Ovary (tissue), 10 donors: ENCODE measurements at places on chromosomes 3 and 15. TPM values are rescaled to one million over a fixed set of nuclear protein-coding genes. Genes with fewer than 3 reads are reported as not detected.

- DNase-seq: no peak
Observed at GRCh38 chr15:100818927-100819326, 60.7 kb upstream of the ALDH1A3 start.

GRCh38 chr15:98063871-98064270 lies 103.4 kb downstream of the ARRDC4 start:
- no peak for DNase-seq

The PDZRN3 gene
- total RNA-seq: 117 TPM

GRCh38 chr15:39680868-39681267 lies 100.0 kb downstream of the THBS1 start:
- no peak for DNase-seq

DNA sequence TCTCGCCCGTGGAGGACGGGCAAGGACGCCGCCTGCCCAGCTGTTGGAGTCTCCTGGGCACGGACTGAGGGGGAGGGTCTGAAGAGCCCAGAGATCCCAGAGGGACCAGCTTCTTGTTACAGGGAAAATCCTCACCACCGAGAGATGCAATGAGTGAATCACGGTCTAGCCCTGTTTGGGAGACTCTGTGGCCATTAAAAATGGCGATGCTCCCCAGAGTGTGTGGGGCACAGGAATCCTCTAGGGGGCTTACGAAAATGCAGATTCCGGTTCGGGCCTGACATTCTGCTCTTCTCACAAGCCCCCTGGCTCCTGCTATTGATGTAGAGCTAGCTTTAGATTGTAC lies 35.5 kb upstream of the EPHB3 start:
- no peak for DNase-seq

The PIERCE2 gene
- total RNA-seq: 1.5 TPM

- DNase-seq: no peak
Observed at GRCh38 chr15:27903405-27903804, 195.7 kb downstream of the OCA2 start.

- no peak for DNase-seq
Observed at GRCh38 chr3:132145833-132146232, 111.0 kb upstream of the CPNE4 start.

The PATL2 gene
- 0.20 TPM for total RNA-seq

- peak; percentile 87 for DNase-seq
Observed at GRCh38 chr15:61834076-61834697, 226.1 kb downstream of the VPS13C start.

The GUCA1C gene
- total RNA-seq: not detected

- DNase-seq: no peak
Observed at GRCh38 chr15:65883571-65883970, 14.3 kb downstream of the RAB11A start.

The MESP1 gene
- total RNA-seq: 0.80 TPM

The TEX264 gene
- total RNA-seq: 40.2 TPM

DNA sequence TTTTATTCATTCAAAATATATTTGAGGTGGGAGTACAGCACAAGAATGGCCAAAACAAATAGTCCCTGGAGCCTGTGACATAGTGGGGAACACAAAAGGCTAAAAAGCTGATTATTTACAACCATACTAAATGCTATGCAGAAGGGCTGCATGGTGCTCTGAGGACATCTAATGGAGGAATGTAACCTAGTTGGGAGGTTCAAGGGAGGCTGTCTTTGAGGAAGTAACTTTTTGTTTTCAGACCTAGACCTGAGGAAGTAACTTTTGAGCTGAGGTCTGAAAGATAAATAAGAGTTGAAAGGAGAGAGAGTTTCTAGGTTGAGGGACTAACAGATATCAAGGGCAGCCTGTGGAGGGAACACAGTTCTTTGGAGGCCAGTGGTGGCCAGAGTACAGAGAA lies 34.8 kb upstream of the RASA2 start:
- DNase-seq: no peak

The TBC1D23 gene
- 44.0 TPM for total RNA-seq

The CHCHD4 gene
- 16.7 TPM for total RNA-seq
